ENCODE measurements at places on chromosomes 11 and 22. TPM values are rescaled to one million over a fixed set of nuclear protein-coding genes. Genes with fewer than 3 reads are reported as not detected.

DNA sequence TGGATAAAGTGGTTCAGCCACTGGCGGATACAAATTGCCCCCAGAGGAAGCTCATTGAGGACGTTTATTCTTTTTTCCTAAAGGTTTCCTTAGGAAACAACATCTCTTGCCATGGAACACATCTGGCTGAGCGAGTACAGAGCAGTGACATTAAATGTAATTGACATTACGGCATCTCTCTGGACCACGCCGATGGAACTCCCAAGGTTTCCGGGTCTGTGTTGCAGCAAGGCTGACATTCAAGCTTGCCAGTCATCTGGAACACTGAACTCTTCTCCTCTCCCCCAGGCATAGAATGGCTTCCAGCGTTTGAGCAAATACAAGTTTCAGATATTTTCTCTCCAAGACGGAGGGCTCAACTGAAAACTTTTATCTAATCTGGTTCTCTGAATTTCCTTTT lies 42.1 kb downstream of the CLMP start:
- H3K36me3 ChIP-seq: peaks cover 4% of the 10 kb centered on the region
- H3K27ac ChIP-seq: no peak overlapping the region
- H3K4me1 ChIP-seq: peaks cover 7% of the 10 kb centered on the region
- H3K27me3 ChIP-seq: no peaks in the 10 kb centered on the region
- DNase-seq: no peak

DNA sequence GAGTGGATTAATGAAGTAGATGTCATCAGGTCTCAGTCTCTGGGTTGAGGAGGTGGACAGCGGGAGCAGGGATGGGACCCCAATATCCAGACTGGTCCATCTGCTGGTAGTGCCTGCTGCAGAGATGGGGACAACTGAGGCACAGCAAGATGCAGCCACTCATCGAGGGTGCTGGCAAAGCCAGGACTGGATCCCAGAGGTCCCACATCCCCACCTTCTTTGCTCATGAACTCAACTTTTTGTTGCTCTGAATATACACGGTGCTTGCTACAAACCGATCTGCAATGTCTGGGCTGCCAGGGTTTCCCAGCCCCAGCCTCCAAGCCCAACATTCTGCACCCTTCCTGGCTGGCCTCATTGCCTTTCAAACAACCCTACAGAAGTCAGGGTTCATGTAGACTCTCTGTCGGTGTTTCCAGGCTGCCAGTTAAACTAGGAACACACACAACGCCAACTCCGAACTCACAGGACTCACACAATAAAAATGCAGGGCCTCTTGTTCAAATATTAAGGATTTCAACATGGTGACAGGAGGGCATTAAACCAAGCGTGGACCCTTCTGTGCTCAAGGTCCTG lies 168.2 kb downstream of the MN1 start:
- no peaks in the 10 kb centered on the region for H3K36me3 ChIP-seq
- 0 out of 2 replicates have a peak overlapping the region, but pooled peaks have one; percentile 13 for H3K27ac ChIP-seq
- DNase-seq: no peak
- no peak overlapping the region for H3K4me3 ChIP-seq
- no peaks in the 10 kb centered on the region for H3K27me3 ChIP-seq

The CHEK2 gene
- total RNA-seq: 126 TPM

- no peak overlapping the region for H3K27ac ChIP-seq
- no peaks in the 10 kb centered on the region for H3K36me3 ChIP-seq
- H3K27me3 ChIP-seq: no peaks in the 10 kb centered on the region
- no peak for DNase-seq
- no peaks in the 10 kb centered on the region for H3K4me1 ChIP-seq
These were observed 93.7 kb downstream of the ZBTB16 start for GRCh38 chr11:114153224-114153623.
